AG04450 (cell line): ENCODE measurements at places on chromosomes 16 and 17.

GRCh38 chr16:25875956-25876598 is 184.3 kb downstream of the HS3ST4 start:
- DNase-seq: no peak

- no peak for DNase-seq
Observed at GRCh38 chr16:81630635-81631031, 148.5 kb upstream of the PLCG2 start.

- no peak for DNase-seq
Observed at GRCh38 chr17:33751702-33752065, 458.6 kb upstream of the ASIC2 start.

DNA sequence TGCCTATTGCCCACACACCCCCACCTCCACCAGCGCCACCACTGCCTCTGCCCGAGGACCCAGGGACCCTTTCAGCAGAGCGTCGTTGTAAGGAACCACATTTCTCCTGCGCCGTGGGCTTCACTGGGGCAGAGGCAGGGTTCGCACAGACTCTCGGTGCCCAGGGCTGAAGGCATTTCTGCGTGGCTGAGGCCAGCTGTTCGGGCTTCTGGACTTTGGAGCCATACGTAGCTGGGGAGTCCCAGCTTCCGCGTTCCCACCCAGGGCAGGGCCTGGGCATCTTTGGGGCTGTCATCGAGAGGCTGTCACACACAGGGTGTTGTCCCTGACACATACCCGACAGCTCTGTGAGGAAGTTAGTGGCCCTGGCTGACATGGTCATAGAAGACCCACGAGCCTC is 16.0 kb upstream of the SMIM5 start:
- no peak for DNase-seq

DNA sequence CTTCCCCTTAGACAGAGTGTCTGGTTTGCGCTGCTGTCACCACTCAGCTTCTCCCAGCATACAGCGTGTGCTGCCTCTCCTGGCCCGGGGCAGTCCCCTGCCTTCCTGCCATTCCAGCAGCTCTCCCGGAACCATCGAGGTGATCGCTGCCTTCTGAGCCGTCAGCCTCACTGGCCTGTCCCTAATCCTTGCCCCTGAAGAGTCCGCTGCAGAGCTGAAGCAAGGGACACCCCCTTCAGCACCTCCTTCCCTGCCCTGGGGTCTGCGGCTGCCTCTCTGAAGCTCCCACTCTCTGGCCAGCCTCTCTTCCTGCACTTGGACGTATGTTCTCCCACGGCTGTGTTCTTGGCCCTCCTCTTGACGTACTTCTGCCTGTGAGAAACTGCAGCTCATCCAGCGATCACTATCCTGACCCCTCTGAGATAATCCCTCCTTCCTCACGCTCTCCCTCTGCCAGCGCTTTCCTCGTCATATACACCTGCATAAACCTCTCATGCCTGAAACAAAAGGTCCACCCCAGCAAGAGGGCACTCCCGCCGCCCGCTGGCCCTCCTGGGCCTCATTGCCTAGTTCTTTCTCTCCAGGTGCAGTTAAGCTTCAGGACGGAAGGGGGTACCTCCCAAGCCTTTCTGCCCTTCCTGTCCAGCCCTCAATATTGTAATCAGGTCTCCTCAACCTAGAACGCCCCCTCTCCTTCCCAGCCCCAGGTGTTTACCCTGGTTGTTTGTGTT is 220.6 kb upstream of the CHMP6 start:
- no peak for DNase-seq

DNA sequence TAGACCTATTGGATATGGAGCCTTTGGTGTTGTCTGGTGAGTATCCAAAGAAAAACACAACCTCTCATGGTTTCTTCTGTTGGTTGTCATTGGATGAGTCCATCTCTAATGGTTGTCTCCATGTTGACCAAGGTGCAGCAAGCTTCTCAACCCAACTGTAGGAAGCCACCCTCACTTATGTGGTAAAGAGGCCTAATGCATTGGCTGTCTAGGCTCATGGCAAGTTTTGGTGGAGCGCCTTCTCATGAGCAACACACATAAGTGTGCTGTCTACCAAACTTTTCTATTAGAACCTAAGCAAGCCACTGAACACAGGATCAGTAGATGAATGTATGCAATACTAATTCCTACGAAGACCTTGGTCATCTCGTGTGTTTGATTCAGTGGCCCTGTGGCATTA is 819 bp downstream of the NLK start:
- DNase-seq: no peak

GRCh38 chr17:31568121-31568520 is 176.6 kb downstream of the RAB11FIP4 start:
- DNase-seq: no peak

DNA sequence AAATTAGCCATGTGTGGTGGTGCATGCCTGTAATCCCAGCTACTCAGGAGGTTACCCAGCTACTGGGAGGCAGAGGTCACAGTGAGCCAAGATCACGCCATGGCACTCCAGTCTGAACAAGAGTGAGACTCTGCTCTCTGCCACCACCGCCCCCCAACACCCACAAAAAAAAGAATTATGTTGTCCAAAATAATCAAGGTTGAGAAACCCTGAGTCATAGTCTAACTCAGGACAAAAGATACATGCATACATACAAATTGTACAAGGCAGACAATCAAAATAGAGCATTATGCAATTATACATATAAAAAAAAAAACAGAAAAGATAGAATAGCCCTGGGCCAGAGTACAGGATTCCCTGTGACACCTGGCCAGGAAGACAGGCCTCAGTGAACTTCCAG is 6.6 kb upstream of the KPNB1 start:
- DNase-seq: no peak

- DNase-seq: no peak
Observed at GRCh38 chr17:57971572-57971971, 16.4 kb upstream of the CUEDC1 start.

DNA sequence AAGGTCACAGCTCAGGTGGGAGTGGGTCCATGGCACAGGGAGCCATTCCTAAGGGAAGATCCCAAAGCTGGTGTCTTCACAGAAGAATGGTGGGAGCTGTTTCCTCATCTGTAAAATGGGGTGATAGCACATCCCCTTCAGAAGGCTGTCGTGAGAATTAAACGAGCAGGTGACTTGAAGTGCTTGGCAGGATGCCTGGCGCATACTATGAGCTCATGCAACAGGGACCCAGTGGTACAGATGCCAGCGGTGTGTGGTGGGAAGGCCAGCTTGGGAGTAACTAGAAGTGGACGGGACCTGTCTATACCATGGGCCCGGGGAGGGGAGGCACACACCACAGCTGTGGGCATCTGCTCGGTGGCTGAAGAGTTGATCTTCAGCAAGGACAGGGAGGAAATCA is 189.3 kb upstream of the TNRC6C start:
- DNase-seq: no peak

DNA sequence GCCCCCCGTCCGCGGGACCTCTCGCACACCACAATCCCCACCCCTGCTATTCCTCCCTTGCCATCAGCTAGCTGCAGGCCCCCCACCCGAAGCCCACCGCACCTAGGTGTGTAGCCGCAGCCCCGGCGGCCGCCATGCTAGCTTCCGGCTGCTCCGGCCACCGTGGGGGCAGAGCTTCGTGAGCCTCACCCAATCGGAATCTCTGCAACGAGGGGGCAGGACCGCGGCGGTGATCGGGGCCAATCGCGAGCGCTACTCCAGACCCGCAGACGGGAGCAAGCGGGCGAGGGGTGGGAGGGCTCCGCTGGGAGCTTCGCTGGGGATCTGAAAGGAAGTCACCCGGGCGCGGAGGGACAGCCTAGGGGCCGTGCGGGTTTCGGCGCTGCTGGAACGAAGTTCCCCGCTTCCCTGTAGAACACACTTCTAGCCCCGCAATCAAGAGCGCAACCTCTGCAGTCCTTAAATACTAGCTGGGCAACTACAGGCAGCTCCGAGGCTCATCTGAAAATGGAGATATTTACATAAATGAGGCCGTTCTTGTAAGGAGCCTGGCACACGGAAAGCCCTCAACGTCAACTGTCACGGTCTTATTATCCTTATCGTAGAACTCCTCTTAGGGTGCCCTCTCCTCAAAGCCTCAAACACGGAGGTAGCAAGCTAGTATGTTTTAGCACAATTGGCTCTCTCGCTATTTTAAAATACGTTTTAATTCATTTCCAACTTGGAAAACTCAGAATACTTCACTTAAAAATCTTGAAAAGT is at the start of gene PIGS:
Gene PIGS, minus strand, starts transcription at position 164 of the 762 bp plus-strand sequence. Its CDS starts 28 bp downstream, at position 136.
- DNase-seq: peak; percentile 66

GRCh38 chr17:79400989-79401703 is 209.7 kb downstream of the RBFOX3 start:
- DNase-seq: peak; percentile 7

DNA sequence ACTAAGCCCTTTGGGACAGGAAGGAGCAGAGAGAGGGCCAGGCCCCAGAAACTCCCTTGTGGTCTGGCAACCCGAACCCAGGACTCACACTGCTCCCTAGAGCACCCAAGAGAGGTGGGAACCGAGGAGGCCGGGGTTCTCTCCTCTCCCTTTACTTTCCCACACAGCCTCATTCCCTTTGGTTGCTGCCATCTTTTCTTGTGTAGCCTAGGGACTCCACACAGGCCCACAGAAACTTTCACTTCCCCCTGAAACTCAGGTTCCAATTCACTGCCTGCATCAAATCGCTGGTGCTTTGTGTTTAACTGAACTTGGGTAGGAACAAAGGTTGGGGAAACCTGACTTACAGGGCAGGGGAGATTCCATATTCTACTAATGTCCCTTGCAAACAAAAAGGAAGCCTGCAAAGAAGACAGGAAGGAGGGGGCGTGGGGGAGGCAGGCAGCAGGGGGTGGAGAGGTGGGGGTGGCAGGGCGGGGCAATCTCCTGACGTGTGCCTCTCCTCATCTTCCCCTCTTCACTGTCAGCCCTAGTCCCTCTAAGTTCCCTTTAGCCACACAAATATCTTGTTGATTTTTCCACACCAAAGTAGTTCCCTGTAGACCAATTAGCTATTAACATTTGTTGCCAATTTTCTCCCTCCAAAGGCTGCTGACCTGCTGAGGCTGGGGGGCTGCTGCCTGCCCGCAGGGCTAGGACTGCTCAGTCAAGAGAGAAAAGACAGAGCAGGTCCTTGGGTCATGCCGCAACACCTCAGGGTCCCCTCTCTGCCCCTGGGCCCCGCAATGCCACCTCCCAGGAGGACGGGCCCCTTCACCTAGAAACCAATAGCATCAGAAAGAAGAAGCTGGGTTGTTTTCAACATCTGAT is 8.0 kb downstream of the ST3GAL2 start:
- no peak for DNase-seq

GRCh38 chr16:89117975-89118289 is 24.3 kb downstream of the ACSF3 start:
- DNase-seq: no peak

DNA sequence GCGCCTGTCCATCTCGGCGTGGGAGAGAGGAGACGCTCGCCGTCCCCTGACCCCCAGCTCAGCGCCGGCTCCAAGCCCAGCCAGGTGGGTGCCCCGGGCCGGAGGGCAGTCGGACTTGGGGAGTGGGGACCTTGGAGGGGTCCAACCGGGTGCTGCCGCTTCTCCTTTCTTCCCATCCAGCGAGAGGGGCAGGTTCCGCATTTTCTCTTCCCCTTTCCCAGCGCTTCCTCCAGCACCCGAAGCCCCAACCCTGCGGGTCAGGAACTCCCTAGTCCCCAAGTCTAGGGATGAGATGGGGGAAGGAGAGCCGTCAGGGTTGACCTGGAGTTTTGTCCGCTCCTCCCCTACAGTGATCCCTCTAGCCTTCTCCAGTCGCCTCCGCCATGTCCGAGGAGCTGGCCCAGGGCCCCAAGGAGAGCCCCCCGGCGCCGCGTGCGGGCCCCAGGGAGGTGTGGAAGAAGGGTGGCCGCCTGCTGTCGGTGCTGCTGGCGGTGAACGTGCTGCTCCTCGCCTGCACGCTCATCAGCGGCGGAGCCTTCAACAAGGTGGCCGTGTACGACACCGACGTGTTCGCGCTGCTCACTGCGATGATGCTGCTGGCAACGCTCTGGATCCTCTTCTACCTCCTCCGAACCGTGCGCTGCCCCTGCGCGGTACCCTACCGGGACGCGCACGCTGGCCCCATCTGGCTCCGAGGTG is at the start of gene OTOP2:
Gene OTOP2, plus strand, starts transcription at position 24 of the 699 bp plus-strand sequence. Its CDS starts 360 bp downstream, at position 384.
- no peak for DNase-seq

- no peak for DNase-seq
Observed at GRCh38 chr17:59151591-59151990, 3.4 kb downstream of the SKA2 start.

- no peak for DNase-seq
Observed at GRCh38 chr16:86193528-86194193, 294.7 kb downstream of the IRF8 start.

- no peak for DNase-seq
Observed at GRCh38 chr17:40099619-40100418, 570 bp downstream of the NR1D1 start.

DNA sequence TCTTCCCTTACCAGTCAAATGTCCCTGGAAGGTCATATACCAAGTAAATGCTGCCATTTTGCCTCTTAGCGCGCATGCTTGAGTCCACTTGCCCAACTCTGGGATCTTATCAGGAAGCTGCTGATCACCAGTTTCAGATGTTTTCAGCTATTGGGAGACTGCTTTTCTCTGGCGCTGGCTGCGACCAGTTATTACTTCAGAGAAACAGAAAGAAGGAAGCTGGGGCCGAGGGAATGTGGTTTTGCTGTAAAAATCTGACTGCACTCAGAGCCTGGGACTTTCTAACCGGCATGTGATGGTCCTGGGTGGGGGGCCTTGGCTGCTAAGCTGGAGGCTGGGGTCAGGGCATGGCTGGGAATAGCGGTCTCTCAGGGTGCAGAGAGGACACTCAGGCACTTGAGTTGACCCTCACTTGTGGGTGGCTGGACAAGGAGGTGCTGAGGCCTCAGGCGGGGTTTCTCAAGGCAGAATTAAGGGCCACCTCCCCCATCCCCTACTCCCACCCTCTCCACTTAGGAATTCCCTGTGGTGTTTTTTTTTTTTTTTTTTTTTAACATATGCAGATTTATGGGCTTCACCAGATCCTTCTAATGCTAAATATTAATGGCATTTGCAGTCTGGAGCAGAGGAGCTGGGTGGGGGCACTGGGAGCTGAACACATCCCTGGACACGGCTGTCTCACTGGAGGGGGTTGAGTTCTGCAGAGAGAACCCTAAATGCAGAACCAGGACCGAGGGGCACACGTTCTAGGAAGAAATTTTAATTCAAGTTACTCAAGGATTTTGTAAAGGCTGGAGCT is 145.8 kb downstream of the CYLD start:
- no peak for DNase-seq

- no peak for DNase-seq
Observed at GRCh38 chr16:24440306-24440705, 99.1 kb upstream of the RBBP6 start.

DNA sequence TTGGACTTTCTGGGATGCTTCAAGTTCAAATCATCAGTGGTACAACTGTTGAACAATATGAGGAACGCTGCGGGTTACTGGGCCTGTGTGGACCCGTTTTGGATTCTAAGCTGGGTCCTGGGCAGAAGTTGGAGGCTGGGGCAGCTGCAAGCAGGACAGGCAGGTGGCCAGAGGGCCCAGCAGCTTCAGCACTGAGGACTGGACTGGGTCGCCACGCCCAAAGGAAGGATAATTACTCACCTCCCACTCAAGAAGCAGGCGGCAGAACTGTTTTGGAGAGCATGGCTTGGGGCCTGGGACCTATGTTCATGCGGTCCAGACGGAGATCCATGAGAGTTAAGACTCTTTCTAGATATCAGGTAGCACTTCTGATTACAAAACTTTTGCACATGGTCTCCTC is 1.5 kb upstream of the ZNHIT3 start:
- DNase-seq: no peak
